ENCODE measurements at places on chromosomes 7 and 10.

GRCh38 chr7:42932811-42933591, 825 bp downstream of the MRPL32 start:
- no peak for DNase-seq

GRCh38 chr10:93872375-93873158, 21.2 kb upstream of the SLC35G1 start:
- DNase-seq: no peak

GRCh38 chr7:132292803-132293202, 283.5 kb downstream of the PLXNA4 start:
- DNase-seq: no peak

DNA sequence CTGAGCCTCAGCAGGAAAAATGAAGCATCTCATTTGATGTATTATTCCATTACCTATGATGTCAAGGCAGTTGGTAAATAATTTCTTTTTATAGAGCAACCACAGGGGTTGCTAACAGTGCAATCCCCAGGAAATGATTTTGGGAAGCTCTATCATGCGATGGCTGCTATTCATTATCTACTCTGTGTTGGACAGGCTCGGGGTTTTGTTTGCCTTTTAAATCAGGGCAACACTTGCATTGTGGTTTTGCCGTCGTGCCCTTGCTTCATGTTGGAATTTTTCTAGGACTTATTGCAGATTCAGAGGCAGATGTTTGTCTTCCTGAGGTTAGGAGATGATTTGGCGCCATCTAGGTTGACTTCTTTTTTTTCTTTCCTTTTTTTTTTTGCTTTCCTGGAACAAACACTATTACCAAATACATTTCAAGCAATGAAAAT, 128.4 kb downstream of the BICC1 start:
- no peak for DNase-seq

- no peak for DNase-seq
Observed at GRCh38 chr7:40506158-40506557, 371.4 kb downstream of the SUGCT start.

GRCh38 chr7:4775848-4776623, 613 bp downstream of the AP5Z1 start:
- DNase-seq: no peak

- DNase-seq: no peak
Observed at GRCh38 chr7:11570205-11570604, 261.8 kb downstream of the THSD7A start.

GRCh38 chr7:151813997-151814396, 62.9 kb downstream of the PRKAG2 start:
- DNase-seq: no peak

GRCh38 chr10:115982076-115982475, 290.9 kb downstream of the GFRA1 start:
- DNase-seq: no peak

DNA sequence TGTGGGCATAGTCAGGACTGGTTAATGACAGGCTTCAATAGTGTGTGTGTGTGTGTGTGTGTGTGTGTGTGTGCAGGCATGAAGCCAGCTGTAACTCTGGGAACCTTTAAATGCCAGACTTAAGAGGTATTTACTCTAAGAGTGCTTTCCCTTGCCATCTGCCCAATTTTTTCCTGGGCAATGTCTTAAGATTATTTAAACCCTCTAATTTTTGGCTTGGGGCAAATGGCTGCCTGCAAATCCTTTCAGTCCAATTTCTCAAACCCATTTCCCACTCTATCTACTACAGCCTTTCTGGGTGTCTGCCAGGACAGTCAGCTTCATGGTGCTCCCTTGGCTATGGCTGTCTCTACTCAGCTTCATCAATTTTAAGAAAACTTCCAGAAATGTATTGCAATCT, 62.6 kb upstream of the C1GALT1 start:
- DNase-seq: no peak

DNA sequence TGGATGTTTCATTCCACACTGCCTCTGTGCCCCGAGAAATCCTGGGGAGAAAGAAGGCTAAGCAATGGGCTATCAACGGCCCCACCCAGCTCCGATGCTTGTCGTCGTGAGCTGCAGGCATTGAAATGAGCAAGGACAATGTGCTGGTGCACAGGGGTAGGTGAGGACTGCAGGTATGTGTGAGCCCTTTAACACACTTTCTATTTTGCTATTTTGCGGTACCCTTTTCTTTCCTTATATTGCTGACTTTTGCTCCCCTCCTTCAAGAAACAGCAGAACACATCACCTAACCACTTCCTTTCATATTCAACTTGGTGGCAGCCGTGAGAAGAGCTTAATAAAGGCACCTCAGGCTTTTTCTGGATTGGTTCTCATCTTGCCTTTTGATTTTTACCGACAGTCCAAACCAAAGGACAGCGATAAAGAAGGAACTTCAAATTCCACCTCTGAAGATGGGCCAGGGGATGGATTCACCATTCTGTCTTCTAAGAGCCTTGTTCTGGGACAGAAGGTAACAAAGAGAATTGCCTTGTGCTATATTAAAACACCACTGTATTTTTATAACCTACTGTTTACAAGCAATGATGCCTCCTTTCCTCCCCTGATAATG, 39.2 kb downstream of the AIFM2 start:
- DNase-seq: no peak

- DNase-seq: no peak
Observed at GRCh38 chr7:70014472-70015177, 416.4 kb downstream of the AUTS2 start.

- no peak for DNase-seq
Observed at GRCh38 chr7:12269100-12269895, 58.2 kb downstream of the TMEM106B start.

DNA sequence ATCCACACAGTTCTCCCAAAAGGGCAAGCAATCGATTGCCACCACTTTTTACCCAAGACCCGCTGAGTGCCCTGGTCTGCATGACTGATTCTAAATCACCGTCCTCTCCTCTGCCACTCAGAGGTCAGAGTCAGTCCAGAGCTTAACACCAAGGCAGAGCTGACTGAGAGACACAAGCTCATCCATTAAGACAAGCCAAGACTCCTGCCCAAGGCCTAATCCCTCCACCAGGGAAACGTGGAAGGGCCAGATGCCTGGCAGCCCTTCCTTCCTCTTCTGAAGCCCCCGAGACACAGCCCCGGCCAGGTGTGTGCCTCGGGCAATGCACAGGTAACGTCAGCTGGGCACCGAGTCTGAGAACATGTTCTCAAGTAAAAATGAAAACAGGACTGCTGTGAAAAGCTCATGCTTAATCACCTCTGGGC, 51.7 kb downstream of the DIP2C start:
- no peak for DNase-seq

DNA sequence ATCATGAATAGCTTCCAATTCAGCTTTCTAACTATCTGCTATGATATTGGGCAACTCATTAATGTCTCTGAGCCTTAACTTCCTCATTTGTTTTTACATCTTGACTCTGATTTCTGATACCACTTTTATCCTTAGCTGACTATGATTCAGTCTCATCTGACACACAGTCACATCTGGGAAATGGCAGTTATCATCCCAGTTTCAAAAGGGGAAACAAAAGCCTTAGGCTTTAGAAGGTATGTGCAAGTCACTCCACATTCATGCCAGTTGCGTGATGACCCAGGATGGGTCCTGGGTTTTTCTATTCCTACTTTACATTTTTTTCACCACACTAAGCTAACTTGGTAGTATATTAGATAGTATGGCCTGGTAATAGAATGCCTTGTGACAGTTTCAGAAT, 12.7 kb downstream of the SCIN start:
- DNase-seq: no peak

DNA sequence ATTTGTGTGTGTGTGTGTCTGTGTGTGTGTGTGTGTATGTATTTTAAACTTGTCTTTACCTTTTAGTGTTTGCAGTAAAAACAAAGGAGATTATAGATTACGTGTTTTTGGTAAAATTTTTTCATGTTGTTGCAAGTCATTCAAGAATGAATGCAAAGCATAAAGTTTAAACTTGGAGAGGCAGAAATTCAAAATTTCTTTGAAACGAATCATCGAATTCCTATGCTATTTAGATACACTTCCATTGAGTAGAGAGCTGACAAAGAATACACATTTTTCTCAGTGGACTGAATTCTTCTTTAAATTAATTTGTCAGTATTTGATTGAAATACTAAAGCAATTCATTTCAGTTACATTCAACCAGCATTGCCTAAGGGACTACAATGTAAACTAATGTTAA, 66.0 kb upstream of the HDAC9 start:
- DNase-seq: no peak

DNA sequence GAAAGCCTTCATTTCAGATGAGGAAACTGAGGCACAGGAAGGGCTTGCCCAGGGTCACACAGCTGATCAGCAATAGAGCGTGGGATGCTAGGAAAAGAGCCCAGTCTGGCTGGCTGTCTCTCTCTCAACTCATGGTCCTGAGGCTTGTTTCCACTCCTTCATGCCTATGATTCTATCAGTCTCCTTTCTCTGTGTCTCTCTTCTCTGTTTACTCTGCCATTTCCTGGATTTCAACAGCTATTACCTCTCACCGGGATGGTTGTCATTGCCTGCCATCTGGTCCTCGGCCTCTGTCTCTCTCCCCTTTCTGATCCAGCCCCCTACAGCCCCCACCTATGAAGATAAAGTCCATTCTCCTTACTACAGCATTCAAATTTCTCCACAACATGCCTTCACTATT, 93.3 kb upstream of the AGBL3 start:
- DNase-seq: no peak

GRCh38 chr7:139748941-139749340, 28.9 kb downstream of the HIPK2 start:
- no peak for DNase-seq

GRCh38 chr10:128274938-128275337, 148.7 kb upstream of the MKI67 start:
- DNase-seq: no peak

DNA sequence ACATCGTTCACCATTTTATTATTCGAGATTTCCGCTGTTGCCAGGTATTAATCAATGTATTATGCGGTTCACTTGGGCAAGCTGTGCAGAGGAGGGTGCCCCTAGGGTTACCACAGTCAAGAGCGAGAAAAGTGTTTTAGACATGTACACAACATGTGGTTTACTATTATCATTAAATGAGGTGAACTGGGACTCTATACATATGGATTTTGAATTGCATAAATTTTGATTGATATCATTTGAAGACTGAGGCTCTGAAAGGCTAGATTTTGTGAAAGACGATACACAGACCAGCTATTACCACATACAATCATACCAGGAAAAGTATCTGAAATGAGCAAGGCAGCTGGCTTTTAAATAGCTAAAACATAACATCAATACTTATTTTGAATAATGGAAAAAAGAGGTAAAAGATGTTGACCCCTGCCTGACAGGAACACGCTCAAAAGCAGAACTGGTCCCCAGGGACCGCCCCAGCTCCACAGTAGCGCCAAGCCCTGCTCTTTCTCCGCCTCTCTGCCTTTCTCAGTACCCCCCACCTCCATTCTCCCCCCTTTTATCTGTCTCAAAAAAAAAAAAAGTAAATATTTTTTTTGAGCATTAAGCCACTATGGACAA, 413.4 kb upstream of the MKI67 start:
- DNase-seq: no peak

- DNase-seq: no peak
Observed at GRCh38 chr10:95476469-95477174, 84.5 kb downstream of the SORBS1 start.

- no peak for DNase-seq
Observed at GRCh38 chr10:77156406-77156879, 481.2 kb downstream of the KCNMA1 start.

- DNase-seq: peak; percentile 94
Observed at GRCh38 chr10:31961277-31962074, 32.8 kb upstream of the ARHGAP12 start.

GRCh38 chr7:74289659-74290552, 699 bp downstream of the CLIP2 start:
- DNase-seq: no peak

DNA sequence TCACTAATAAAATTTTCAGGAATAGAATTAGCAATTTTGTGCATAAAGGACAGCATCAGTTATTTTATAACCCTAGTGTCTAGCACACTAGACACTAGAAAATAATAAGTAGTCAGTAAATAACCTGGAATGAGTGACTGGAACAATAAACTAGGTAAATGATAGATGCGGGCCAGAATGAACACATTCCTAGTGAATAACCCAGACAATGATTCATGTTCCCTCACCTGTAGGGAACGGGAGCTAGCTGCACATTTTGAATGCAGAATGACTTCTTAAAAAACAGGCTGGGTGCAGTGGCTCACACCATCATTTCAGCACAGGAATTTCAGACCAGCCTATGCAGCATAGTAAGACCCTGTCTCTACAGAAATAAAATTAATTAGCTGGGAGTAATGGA, 3.2 kb upstream of the ATOH7 start:
- DNase-seq: no peak

- no peak for DNase-seq
Observed at GRCh38 chr10:18043148-18044006, 91.7 kb downstream of the SLC39A12 start.

DNA sequence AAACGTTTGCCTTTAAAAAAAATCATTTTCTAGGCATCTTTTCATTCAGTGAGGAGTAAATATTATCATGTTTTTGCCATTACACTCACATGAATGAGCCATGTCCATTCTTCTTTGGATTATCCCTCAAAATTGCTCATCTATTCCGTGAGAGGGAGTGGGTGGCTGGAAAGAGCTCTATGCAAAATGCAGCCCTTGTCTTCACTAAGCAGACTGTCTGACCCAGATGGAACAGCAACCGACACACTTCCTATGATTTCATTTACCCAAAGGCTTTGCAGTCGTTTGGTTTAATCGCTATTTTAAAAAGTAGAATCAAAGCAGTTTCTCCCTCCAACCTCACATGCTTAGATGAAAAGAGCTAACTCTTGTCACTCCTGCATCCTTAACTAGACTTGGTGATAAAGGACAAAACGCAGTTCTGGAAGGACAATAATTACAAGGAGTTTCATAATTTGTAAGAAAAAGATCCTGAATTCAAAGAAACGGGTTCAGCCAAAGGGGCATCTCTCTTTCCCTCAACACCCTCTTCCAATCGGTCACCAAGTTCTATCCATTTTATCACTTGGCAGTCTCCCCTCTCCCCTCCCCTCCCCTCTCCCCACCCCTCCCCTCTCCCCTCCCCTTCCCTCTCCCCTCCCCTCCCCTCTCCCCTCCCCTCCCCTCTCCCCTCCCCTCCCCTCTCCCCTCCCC, 198.1 kb upstream of the STK17A start:
- no peak for DNase-seq

- DNase-seq: no peak
Observed at GRCh38 chr10:112799726-112800510, 150.1 kb upstream of the TCF7L2 start.

GRCh38 chr7:147053746-147054145, 937.1 kb downstream of the CNTNAP2 start:
- DNase-seq: no peak
